ENCODE measurements at places on chromosomes 13 and 19. TPM values are rescaled to one million over a fixed set of nuclear protein-coding genes. Genes with fewer than 3 reads are reported as not detected.

The CEACAM20 gene
- total RNA-seq, result not detected

The RHPN2 gene
- 0.66 TPM for total RNA-seq

The FAM216B gene
- total RNA-seq, result not detected

The MEIOSIN gene
- not detected for total RNA-seq

The FFAR1 gene
- 0.07 TPM for total RNA-seq

The ZNF44 gene
- 14.0 TPM for total RNA-seq

The C1QTNF9 gene
- total RNA-seq, result not detected

The PGLYRP1 gene
- total RNA-seq, result not detected

The ZSCAN4 gene
- not detected for total RNA-seq

The C3 gene
- total RNA-seq, result 8.9 TPM

The TMEM147 gene
- total RNA-seq, result 60.2 TPM

The VSIG10L gene
- total RNA-seq, result 1.2 TPM

The NCR1 gene
- total RNA-seq, result not detected

The RNF113B gene
- total RNA-seq, result not detected

The CLEC4G gene
- total RNA-seq, result not detected

The C19orf67 gene
- total RNA-seq, result 0.32 TPM

The ZNF888 gene
- 5.9 TPM for total RNA-seq

The ZNF285 gene
- not detected for total RNA-seq

The TLE2 gene
- 0.61 TPM for total RNA-seq

The RYR1 gene
- total RNA-seq, result 2.9 TPM

The KIR2DL1 gene
- not detected for total RNA-seq

The CYP4F22 gene
- total RNA-seq, result 0.41 TPM

The MTUS2 gene
- not detected for total RNA-seq

The CNFN gene
- not detected for total RNA-seq

The SBK3 gene
- total RNA-seq, result not detected

The MCEMP1 gene
- not detected for total RNA-seq

The CYSLTR2 gene
- total RNA-seq, result 1.3 TPM

The SKA3 gene
- total RNA-seq, result 29.0 TPM

The ZNF382 gene
- total RNA-seq, result 12.6 TPM

The GGN gene
- total RNA-seq, result 0.27 TPM

The TUBB4A gene
- 2.4 TPM for total RNA-seq

The NLRP9 gene
- not detected for total RNA-seq

The PEAK3 gene
- 1.2 TPM for total RNA-seq
